ENCODE measurements at places on chromosomes 16 and 17.
A peak's percentile ranks its signal among the peaks of the same experiment; 100 is the strongest.

GRCh38 chr16:85718682-85719081, 29.9 kb upstream of the GINS2 start:
- no peak for DNase-seq

- DNase-seq = no peak
Measured at GRCh38 chr17:42142371-42142896, 12.4 kb downstream of the RAB5C start.

DNA sequence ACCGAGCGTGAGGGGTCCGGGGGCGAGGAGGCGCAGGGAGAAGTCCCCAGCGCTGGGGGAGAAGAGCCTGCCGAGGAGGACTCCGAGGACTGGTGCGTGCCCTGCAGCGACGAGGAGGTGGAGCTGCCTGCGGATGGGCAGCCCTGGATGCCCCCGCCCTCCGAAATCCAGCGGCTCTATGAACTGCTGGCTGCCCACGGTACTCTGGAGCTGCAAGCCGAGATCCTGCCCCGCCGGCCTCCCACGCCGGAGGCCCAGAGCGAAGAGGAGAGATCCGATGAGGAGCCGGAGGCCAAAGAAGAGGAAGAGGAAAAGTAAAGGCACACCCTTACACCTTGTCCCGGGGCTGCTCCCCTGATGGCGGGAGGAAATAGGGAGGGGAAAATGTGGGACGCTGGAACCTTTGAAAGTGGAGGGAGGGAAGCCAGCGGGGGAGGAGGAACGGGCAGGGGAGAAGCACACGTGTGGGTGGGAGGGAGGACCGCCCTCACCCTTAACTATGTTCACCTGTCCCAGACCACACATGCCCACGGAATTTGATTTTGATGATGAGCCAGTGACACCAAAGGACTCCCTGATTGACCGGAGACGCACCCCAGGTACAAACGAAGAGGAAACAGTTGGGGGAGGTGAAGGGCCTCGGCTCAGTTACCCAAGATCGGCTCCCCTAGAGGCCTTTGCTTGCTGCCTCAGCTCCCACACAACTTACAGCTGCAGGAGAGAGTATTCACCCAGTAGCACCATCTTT, 916 bp downstream of the PAGR1 start:
- DNase-seq = no peak

GRCh38 chr17:1545618-1546017, 17.0 kb downstream of the PITPNA start:
- DNase-seq = no peak

GRCh38 chr17:81556863-81557262, 4.7 kb upstream of the FAAP100 start:
- DNase-seq = no peak

DNA sequence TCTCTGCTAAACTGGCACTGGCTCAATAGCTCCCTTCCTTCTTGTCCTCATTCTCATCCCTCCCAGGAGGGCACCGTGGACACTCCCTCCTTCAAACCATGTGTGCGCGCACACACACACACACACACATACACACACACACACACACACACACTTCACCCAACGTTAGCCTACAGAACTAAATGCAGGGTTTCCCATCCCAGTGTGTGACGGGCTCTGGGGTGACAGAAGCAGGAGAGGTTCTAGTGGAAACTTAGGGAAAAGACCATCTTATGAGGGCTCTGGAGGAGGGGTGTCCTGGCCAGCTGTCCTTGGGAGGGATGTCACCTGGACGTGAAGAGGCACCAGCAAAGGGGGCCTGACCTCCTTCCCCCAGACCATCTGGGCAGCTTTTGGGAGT, 19.7 kb downstream of the OSBPL7 start:
- no peak for DNase-seq

DNA sequence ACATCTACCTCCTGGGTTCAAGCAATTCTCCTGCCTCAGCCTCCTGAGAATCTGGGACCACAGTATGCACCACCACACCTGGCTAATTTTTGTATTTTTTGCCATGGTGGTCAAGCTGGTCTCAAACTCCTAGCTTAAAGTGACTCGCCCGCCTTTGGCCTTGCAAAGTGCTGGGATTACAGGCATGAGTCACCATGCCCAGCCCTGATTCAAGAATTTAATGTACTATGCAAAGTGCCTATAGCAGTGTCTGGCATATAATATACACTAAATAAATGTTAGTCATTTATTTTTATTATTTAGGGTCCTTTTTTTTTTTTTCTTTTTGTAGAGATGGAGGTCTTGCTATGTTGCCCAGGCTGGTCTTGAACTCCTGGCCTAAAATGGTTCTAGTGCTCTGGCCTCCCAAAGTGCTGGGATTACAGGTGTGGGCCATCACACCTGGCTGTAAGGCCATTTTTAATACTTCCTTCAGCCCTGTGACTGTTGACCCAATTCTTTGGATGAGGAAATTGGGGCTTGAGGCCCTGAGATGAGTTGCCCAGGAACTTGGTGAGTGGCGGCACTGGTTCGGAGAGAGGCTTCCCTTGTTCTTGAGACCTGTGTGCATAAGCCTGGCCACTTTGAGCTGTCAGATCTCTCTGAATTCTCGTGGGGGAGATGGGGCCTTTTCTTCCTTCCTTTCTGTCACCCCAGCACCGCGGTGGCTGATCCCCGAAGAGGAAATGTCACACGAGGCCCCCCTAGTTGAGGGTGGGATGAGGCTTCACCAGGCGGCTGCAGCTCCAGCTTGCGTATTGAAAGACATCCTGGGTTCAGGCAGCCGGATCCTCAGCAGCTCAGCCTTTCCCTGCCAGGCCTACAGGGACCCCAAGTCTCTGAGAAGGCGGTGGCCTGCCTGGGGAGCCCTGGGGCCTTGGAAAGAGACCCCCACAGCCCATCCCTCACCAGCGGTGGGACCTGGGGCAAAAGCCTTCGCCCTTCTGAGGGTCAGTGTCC, 38.7 kb downstream of the LAT start:
- DNase-seq = no peak

DNA sequence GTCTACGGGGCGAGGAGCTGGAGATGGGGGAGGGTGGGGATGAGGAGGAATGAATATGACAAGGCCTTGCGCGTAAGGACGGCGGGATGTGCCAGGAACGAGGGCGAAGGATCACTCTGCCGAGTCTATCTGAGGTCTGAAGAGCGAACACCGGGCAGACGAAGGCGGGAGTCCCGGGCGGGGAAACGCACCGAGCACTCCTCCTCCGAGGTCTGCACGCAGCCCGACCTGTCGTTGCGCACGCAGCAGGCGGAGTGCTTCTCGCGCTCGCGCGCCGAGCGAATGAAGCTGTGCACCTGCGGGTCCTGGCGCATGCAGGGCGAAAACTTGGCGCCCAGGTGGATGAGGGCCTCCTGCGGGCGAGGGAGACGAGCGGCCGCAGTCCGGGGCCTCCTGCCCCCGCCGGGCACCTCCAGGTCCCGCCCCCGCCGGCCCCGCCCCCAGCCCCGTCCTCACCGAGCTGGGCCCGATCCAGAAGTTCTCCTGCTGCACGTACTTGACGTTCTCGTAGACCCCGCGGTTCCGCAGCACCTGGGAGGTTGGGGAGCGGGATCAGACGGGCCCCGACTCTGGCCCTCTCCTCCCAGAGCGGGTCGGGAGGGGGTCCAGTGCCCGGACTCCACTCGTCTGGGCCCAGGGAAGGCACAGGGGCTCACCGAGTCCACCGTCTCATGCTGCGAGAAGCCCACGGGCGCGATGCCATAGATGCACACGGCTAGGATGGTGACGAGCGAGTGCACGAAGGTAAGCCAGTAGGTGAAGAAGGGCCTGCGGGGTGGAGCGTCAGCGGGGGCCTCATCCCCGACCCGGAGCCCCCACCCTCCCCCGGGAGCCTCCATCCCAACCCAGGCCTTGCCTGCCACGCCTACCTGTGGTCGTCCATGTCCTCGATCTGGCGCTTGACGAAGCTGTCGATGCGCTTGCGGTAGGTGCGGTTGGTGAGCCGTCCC, 7.6 kb downstream of the SNRNP25 start:
- no peak for DNase-seq

DNA sequence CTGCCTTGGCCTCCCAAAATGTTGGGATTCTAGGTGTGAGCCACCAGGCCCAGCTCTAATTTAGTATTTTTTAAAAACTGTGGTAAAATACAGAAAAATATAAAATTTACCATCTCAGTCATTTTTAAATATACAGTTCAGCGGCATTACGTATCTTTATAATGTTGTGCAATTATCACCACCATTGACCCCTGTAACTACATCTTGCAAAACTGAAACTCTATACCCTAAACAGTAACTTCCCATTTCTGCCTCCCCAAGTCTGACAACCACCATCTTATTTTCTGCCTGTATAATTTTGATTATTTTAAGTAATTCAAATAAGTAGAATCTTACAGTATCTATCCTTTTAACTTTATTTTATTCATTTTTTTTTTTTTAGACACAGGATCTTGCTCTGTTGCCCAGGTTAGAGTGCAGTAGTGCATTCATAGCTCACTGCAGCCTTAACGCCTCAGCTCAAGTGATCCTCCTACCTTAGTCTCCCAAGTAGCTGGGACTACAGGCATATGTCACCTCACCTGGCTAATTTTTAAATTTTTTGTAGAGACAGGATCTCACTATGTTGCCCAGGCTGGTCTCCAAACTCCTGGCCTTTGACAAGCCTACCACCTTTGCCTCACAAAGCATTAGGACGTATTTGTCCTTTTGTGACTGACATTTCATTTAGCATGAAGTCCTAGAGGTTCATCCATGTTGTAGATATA, 10.9 kb upstream of the GGA2 start:
- DNase-seq = no peak

GRCh38 chr16:17389384-17389783, 81.4 kb downstream of the XYLT1 start:
- no peak for DNase-seq

DNA sequence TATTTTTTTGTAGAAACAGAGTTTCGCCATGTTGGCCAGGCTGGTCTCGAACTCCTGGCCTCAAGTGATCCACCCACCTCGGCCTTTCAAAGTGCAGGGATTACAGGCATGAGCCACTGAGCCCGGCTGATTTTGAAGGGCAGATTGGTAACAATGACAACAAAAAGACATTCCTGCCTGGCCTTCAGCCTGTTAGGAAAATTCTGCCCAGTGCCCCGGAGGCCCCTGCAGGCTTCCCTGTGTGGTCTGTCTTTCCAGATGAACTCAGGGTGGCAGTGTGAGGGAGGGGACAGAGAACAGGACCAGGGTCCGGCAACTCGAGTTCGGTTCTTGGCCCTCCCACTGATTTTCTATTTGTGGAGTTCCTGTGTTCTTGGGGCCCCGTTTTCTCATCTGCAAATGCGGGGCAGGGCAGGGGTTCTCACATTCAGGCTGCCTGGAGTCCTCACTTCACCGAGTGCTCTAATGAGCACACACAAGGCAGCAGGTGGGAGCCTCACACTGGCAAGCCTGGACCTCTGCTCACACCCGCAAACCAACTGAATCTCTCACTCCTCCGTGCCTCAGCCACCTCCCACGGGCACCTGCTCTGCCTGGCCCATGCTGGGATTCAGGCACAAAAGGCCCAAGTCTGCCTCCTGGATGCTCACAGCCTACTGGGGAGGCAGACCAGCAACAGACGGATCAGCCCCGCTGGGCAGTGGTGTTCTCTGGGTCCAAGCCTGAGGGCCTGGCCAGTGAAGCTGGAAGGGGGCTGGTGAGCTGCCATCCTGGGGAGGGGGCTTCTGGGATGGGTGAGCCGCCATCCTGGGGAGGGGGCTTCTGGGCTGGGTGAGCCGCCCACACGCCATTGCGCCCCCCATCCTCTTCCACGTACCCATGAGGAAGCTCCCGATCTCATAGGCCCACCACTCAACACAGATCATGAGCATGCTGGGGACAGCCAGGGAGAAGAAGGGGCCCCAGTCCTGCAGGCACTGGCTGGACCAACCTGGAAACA, 10.3 kb downstream of the SLC47A2 start:
- no peak for DNase-seq

- no peak for DNase-seq
Measured at GRCh38 chr17:51006601-51007000, 114.1 kb downstream of the SPAG9 start.

DNA sequence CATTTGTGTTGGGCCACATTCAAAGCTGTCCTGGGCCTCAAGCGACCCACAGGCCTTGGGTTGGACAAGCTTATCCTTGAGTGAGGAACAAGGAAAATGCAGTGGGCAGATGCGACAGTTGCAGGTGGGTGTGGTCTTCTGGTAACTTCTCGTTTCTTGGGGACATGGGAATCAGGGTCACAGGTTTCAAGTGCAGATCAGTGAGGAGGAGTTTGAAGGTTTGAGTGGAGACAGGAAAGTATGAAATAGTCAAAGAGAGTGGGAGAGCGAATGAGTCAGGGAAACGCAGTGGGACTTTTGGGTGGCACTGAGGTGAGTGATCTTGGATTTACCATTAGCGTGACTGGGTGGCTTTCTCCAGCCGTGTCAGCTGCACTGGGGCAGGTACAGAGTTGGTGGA, 15.4 kb upstream of the CCL22 start:
- no peak for DNase-seq

GRCh38 chr17:55283256-55283965, 18.7 kb downstream of the HLF start:
- no peak for DNase-seq

DNA sequence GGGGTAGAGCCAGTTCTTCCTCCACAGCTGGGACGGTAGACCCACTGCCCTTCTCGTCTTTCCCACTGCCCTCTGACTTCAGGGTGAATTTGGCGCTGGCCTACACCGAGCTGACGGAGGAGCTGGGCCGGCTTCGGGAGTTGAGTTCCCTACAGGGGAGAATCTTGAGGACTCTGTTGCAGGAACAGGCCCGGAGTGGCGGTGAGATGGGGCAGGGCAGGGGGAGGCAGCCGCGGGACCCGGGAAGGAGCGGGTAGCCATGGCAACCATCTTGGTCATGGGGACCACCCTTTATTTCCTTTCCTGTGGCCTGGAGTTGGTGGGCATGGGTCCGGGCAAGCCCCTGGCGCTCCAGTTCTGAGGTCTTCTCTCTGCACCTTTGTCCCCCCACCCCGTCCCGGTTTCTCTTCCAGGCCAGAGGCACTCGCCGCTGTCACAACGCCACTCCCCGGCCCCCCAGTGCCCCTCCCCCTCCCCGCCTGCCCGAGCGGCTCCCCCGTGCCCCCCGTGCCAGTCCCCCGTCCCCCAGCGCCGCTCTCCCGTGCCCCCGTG, 14.4 kb downstream of the TBKBP1 start:
- DNase-seq = no peak

DNA sequence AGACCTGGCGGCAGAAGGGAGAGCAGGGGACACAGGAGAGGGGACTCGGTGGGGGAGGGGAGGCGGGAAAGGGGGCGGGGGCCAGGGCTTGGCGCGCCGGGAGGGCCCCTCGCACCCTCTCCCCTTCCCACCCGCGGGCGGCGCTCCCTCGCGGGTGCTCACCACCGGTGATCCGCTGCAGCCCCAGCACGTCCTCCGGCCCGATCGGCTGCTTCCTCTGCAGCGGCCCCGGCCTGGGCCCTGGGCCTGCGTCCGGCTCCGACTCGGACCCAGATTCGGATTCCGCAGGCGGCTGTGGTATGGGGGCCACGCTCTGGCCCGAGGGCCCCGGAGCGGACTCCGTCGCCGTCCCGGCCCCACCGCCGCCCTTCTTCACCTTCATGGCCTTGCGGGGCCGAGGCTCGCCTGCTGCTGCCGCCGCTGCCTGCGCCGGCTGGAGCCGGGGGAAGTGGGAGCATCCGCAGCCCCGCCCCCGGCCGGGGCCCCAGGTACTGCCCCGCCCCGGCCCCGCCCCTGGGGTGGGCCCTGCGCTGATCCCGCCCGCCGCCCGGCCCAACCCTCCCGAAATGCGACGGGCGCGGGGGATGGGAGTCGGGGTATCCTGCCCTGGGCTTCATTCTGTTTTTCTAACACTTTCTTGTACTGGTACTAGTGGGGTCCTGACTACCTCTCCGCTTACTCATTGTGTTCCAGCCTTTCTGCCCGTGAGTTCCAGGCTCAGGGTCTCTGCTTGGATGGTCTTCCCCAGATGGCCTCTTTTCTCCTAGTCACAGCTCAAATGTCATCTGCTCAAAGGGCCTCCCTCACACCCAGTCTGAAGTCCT, at the start of gene UNC119:
Gene UNC119 (minus strand): TSS at position 449 of the 824 bp plus-strand sequence. CDS start 67 bp downstream, at position 382.
- peak; percentile 80 for DNase-seq
